ENCODE measurements at places on chromosomes 16 and 17.

GRCh38 chr17:66445229-66445628 is 142.8 kb downstream of the PRKCA start:
- DNase-seq: no peak

DNA sequence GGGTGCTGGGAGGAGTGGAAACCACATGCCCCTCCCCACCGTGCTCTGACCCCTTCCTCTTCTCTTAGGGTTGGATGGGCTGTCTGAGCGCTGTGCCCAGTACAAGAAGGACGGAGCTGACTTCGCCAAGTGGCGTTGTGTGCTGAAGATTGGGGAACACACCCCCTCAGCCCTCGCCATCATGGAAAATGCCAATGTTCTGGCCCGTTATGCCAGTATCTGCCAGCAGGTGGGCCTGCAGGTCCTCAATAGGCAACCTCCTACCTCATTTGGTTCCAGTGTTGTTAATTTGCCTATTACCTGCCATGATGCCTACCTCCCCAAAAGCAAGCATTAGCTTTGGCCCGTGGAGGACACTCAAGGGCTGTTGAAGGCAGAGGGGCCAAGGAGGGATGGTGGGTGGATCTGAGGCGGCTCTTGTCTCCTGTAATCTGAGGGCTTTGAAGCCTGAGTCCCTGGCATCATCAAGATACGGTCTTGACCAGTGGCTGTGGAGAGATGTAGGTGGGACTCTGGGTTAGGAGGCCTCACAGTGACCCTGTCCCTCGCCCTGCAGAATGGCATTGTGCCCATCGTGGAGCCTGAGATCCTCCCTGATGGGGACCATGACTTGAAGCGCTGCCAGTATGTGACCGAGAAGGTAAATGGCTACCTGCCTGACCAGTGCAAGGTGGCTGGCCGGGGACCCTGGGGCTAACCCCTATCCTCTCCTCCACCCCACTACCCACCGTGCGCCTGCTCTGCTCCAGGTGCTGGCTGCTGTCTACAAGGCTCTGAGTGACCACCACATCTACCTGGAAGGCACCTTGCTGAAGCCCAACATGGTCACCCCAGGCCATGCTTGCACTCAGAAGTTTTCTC is 3.4 kb downstream of the ALDOA start:
- DNase-seq: no peak

DNA sequence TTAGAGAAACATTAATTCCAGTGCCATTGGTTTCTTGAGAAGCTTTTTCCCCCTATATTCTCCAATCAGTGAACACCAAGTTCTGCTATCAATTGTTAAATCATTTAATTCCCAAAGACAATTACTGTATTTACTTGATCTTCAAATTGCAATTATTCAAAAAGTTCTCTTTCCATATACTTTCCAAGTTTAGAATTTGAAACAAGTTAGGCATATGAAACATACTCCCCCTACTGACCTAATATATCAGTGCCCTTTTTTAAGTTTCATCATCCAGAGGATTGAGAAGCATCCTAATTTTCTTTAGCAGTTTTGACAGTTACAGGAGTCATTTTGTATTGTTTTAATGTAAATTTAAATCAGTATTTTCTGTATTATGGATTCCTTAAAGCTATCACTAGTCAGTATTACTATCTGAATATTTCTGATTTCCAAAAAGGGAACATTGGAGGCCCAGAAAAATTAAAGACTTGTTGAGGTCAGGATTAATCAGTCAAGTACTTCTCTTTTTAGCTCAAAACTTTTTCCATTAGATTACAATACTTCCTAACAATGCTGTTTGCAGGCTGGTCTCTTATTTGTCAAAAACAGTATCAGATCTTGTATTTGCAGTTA is 16.3 kb downstream of the MEIOC start:
- peak; percentile 34 for DNase-seq

DNA sequence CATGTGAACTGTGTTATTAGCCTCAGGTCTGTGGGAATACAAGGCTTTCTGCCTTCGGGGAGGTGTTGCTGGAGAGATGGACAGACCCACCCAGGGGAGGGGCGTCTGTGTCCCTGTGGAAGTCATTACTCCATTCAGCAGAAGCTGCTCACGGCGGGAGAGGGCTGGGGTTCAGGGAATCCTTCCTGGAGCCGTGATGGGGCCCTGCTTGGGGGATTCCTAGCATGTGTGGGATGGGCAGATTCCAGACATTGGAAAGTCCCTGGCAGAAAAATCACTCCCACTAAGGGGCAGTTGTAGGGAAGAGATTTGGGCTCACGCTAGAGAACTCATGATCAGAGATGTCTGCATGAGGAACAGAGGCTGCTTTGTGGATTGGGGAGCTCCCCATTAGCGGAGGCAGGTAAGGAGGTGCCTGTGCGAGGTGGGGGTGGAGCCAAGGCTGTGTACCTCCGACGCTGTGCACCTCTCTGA is 56.3 kb upstream of the IL34 start:
- peak; percentile 65 for DNase-seq

- DNase-seq: no peak
These were observed 200.3 kb downstream of the SEC14L1 start for GRCh38 chr17:77341069-77341541.

- DNase-seq: no peak
These were observed 15.2 kb upstream of the HERPUD1 start for GRCh38 chr16:56916571-56917403.

GRCh38 chr17:48510761-48511604 is 19.8 kb downstream of the HOXB1 start:
- peak; percentile 68 for DNase-seq

GRCh38 chr17:39995438-39995837 is 14.8 kb downstream of the PSMD3 start:
- no peak for DNase-seq

DNA sequence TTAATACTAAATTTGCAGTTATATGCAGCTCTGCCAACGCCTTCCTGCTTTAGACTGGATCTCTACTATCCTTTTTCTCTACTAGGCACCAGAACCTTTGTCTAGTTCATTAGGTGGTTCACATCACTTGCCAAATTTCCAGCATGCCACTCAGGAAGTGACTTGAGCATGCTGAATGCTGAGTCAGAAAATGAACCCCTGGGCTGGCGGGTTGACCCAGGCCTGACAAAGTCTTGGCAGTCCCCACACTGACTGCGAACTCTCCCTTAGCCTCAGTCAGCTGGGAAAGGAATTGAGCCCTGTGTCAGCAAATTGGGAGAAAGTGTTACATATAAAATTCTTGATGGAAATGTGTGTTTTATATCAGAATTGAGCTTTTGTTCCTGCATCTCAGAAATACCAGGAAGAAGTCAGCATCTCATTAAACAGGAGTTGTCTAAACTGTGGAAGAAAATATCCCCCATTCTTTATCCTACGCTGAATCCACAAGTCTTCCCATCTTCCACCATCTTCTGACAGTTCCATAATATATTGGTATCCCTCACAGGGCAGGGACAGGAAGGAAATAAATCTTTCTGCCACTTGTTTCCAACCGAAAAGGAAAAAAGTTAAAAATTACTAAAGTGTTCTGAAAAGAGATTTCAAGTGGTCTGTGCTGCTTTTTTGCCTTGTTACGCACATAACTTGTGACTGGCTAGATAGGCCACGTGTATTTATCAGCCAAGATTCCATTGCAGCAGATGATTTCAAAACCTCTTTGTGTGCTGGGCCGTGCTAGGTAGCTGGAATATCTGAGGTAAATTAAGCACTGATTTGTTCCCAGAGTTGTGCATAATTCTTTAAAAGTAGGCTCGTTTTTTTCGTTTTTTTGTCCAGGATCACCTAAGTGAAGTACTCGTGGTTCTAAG is 16.7 kb upstream of the SLC12A3 start:
- DNase-seq: peak; percentile 83

DNA sequence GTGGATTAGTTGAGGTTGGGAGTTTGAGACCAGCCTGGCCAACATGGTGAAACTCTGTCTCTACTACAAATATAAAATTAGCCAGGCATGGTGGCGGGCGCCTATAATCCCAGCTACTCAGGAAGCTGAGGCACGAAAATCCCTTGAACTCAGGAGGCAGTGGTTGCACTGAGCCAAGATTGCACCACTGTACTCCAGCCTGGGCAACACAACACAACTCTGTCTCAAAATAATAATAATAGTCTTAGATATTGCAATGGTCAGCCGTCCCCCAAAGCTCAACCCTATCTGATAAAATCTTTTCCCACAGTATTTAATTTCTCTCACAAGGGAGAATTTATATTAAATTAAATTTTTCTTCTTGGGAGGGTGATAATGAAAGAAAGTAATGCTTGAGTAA is 169.6 kb downstream of the XYLT1 start:
- no peak for DNase-seq

DNA sequence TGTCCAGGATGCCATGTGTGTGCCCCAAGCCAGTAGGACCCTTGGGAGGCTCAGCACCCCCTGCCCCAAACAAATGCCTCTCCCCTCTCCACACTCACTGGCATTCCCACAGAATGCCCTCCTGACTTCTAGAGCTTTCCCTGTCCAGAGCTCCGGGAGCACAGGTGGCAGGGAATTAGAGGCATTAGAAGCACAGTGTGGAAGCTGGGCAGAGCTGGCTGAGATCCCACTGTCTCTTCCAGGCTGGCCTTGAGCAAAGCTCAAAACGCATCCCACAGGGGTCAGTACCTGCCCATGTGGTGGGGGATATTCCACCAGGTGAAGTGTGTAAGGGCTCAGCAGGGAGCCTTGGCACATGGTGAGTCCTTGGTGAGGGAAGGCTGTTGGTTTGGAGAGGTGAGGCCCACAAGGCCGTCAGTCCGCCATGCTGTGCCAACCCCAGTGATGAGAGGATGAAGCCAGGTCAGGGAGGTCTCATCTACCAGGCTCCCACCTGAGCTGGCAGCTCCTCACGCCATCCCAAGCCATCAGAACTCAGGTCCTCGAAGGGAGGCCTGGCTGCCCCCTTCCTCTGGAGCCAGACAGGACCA is 18.1 kb downstream of the ENDOV start:
- DNase-seq: no peak

- no peak for DNase-seq
These were observed 13.6 kb upstream of the SLC4A1 start for GRCh38 chr17:44281570-44281969.

GRCh38 chr16:58125781-58126335 is 3.3 kb downstream of the CFAP20 start:
- DNase-seq: no peak

- DNase-seq: no peak
These were observed 26.3 kb downstream of the STAT5B start for GRCh38 chr17:42249681-42250446.

DNA sequence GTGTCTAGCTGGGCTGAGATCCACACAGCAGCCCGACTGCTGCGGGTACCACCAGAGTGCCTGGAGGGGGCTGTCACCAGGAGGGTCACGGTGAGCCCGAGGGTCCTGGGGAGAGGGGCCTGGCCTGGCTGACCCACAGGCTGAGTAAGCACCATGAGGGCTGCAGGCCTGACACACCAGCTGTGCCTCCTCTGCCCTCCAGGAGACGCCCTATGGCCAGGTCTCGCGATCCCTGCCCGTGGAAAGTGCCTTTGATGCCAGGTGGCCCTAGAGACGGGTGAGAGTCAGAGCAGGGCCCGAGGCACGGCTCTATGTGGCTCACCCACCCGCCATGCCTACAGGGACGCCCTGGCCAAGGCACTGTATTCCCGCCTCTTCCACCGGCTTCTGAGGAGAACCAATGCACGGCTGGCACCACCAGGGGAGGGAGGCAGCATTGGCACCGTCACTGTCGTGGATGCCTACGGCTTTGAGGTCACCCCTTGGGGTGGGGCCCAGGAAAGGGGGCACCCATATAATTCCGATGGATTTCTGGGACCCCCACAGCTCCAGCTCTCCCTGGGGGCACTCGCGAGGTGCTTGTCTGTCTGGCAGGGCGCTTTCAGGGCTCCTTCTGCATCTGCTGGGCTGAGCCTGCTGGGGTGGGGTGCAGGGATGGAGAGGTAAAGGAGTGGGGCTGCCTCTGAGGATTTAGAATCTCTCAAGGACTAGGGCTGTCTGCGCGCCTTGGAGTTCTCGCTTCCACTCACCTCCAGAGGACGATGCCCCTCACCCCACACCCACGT is 7.1 kb downstream of the MYO15B start:
- no peak for DNase-seq

DNA sequence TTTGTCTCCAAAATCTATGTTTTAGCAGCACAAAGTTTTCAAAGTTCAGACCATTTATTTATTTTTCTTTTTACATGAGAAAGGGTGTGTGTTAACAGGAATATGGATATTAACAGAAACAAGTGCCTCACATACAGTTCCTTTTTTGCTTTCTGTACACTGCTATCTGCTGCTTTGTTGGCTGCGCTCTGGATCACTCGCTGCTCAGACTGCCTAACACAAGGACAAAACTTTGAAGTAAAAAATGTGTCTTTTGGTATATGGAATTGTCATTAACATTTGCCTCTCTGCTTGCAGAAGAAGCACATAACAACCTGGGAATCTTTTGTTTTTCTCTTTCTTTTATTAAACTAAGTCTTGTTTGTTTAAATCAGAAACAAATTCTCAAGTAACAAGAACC is 262.8 kb downstream of the ZFHX3 start:
- no peak for DNase-seq

- no peak for DNase-seq
These were observed 224.3 kb downstream of the HS3ST4 start for GRCh38 chr16:25916037-25916436.

DNA sequence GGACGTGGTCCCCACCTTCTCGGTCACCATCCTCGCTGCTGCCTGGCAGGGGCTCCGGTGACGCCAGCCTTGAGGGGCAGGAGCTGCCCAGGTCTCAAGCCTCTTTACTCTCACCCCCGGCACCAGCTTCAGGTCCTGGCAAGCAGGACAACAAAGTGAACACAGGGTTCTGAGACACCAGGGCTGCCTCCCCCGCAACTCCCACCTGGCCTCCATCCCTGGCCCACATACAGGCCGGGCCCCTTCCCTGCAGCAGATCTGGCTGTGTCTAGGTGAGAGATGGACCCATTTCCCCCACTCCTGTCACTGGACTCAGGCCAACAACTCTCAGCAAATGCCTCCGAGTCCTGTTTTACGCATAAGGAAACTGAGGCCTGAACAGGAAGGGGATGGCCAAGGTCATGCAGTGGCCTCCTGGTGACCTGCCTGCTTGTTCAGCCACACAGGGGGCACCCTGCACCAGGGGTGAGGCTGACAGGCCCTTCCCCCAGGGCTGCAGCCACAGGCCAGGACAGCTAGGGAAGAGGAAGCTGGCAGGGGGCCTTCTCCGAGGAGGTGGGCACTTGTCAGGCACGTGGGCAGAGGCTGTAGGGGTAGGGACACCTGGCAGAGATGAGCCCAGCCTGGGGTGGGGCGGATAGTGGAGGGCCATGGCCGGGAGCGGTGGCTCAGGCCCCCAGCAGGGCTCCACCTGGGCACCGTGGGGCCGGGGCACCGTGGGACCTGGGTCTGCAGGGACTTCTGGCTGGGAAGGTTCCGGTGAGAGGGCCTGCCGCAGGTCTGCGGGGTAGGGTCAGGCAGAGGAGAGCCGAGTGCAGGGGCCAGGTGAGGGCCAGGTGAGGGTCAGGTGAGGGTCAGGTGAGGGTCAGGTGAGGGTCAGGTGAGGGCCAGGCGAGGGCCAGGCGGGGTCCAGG is 46.7 kb upstream of the PVALEF start:
- DNase-seq: no peak
